ENCODE measurements at places on chromosomes 1 and 21. TPM values are rescaled to one million over a fixed set of nuclear protein-coding genes. Genes with fewer than 3 reads are reported as not detected.

DNA sequence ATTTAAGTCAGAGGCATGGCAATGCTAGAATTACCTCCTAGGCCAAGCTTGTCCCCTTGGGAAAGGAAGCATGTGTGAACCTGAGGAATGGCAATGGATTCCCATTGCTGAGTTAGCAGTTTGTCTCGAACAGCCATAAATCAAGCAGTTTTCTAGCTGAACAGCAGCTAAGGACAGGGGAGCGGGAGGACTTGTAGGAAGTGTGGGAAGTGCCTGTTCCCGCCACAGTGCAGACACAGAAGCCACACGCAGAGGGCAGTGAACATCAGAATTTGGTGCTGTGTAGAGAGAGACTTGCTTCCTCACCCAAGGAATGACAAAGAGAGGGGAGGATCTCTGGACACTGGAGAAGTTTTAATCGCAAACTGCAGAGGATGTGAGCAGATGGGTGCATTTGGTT, 3.8 kb downstream of the PHGDH start:
- DNase-seq = no peak

- DNase-seq = no peak
Observed at GRCh38 chr1:244335456-244335855, 116.3 kb downstream of the ADSS2 start.

GRCh38 chr1:155968670-155969069, 9.7 kb downstream of the ARHGEF2 start:
- peak; percentile 40 for DNase-seq

GRCh38 chr1:27011058-27011764, 1.4 kb downstream of the TENT5B start:
- DNase-seq = no peak

The CLDN17 gene
- not detected for total RNA-seq

DNA sequence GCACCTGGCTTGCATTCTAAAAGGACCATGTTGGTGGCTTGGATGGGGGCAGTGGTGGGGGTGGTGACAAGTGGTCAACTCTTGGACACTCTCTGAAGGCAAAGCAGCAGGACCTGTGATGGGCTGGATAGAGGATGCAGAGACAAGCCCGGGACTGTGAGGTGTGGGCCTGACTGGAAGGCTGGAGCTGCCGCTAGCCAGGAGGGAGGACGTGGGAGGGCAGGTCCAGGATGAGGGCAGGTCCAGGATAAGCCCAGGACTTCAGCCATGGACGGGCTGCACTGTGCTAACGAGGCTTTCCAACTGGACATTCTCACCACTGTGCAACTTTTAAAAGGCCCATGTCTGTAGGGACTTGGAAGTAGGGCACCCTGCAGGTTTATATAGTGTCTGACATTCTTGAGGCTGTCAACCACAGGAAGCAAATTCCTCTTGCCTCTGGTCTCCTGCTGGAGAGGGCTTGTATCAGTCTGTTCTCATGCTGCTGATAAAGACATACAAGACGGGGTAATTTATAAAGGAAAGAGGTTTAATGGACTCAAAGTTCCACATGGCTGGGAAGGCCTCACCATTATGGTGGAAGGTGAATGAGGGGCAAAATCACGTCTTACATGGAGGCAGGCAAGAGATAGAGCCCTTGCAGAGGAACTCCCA, 8.3 kb upstream of the C1orf167 start:
- no peak for DNase-seq

GRCh38 chr1:41380979-41381691, 19.9 kb downstream of the FOXO6 start:
- DNase-seq = peak; percentile 41

- DNase-seq = no peak
Observed at GRCh38 chr1:113320972-113321680, 69.2 kb upstream of the MAGI3 start.

The HLX gene
- total RNA-seq = 0.33 TPM

The RAD54L gene
- 1.0 TPM for total RNA-seq

DNA sequence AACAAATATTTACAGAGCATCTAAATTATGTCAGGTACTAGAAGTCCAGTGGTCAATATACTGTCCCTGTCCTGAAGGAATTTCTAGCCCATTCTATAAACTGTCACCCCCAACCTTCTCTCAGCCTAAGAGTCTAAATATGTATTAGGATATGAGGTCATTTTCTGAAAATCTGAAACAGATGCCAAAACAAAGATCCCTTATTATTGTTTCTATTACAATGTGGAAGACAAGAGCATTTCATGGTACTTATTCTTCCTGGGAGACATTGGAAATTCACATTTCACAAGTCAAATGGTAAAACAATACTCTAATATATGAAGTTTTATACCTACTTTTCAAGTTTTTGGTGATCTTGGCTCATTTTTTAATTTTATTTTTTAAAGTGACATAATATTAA, 2.6 kb downstream of the CLCA1 start:
- DNase-seq = no peak

DNA sequence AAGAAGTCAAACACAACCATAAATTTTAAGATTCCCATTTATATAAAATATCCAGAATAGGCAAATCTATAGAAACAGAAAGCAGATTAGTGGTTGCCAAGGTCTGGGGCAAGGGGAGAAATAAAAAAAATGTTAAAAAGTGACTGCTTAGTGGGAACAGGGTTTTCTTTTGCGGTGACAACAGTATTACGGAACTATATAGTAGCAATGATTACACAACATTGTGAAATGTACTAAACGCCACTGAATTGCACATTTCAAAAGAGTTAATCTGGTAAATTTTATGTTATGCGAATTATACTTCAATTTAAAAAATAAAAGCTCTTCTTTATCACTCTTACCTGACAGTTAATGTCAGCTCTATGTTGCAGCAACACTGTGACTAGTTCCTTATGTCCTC, 105.2 kb downstream of the ACBD6 start:
- no peak for DNase-seq

GRCh38 chr1:82215056-82215852, 414.5 kb downstream of the ADGRL2 start:
- no peak for DNase-seq

- peak; percentile 15 for DNase-seq
Observed at GRCh38 chr1:8423269-8423691, 105.4 kb downstream of the SLC45A1 start.

GRCh38 chr1:240667351-240667750, 55.4 kb upstream of the GREM2 start:
- no peak for DNase-seq

DNA sequence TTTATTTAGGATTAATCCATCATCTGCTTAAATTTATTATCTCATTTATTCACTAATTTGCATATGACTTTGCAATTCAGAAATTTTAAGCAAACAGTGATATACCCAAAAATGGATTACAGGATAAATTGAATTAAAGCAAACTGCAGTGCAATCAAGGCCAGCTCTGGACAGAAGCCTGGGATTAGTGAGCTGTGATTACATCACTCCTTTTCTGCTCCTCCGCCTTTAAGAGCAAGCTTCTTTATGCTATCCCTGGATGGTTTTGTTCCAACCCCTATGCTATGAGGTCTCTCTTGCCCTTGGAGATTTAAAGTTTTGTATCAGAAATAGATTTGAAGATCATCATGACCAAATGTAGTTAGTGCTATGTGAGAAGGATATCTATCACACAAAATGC, 32.6 kb downstream of the GPR52 start:
- no peak for DNase-seq

DNA sequence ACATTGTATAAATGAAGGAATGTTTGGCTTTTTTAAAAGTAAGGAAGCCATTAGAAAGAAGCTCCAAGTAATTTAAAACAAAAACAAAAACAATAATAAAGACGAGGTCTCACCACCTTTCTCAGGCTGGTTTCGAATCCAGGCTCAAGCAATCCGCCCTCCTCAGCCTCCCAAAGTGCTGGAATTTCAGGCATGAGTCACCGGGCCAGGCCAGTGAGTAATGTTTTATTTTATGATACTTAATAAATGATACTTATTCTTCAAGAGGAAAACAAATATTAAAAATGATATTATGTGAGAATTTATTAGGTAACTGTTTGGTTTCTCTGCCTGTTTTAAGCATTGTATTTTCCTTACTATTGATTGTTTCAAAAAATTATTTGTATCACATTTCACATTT, 201.4 kb upstream of the BRINP3 start:
- DNase-seq = no peak

GRCh38 chr1:42005530-42005929, 86.8 kb upstream of the HIVEP3 start:
- DNase-seq = no peak

DNA sequence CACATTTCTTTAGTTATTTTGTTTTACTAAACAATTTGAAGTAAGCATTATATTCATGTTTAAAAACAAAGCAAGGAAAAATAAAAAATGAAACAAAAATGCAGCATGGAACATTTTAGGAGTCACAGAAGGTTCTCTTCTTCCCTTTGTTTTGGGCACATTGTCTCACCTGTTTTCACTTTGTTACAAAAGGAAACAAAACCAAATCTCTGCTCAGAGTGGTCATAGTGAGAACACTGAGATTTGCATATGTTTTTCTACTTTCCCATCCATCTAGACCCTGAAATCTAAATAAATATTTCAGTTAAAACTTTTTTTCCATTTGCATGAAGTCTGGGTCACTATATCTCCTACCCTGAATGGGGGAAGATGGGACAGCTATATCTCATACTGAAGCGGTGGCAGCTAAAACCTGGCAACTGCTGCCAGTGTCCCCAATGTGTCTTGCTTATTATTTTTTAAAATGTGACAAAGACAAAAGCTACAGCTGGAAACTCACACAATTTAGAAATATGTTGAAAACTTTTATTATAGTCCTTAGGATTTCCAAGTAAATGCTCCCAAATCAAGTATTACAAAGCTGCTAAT, 3.5 kb downstream of the EXOC8 start:
- DNase-seq = no peak

The LENEP gene
- 0.77 TPM for total RNA-seq

GRCh38 chr1:162398999-162399580, 12.8 kb downstream of the SH2D1B start:
- DNase-seq = no peak

DNA sequence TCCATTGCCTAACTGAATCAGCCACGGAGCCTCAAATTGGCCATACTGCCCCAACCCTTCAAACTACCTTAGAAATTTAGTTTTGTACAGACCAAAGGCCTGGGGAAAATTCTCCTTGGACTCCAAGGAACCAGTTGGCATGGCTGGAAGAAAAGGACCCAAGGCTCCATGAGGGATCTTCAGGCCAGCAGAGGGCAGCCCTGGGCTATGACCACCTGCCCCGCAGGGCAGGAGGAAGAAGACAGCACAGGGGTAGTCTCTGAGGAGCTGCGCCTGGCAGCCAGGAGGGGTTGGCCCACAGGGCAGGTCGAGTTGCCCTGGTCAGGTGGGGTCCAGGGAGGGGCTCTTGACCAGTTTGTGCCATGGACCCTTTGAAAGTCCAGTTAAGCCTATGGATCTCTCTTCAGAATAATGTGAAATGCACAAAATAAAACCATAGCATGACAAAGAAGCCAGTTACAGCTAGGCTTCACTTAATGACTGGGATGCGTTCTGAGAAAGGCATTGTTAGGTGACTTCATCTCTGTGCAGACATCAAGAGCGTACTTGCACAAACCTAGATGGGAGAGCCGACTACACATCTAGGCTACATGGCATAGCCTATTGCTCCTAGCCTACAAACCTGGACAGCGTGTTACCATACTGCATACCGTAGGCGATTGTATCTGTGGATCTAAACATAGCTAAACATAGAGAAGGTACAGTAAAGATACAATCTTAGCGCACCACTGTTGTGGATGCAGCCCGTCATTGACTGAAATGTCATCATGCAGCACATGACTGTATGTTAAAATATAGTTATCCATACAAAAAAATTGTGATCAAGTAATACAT, 26.1 kb downstream of the CACNA1S start:
- peak; percentile 27 for DNase-seq

GRCh38 chr1:182185842-182186756, 124.6 kb upstream of the ZNF648 start:
- DNase-seq = no peak

GRCh38 chr1:186499571-186499970, 38.7 kb upstream of the PDC start:
- DNase-seq = no peak

GRCh38 chr1:43849670-43850069, 83.9 kb upstream of the ARTN start:
- DNase-seq = no peak

The CD52 gene
- 772 TPM for total RNA-seq

DNA sequence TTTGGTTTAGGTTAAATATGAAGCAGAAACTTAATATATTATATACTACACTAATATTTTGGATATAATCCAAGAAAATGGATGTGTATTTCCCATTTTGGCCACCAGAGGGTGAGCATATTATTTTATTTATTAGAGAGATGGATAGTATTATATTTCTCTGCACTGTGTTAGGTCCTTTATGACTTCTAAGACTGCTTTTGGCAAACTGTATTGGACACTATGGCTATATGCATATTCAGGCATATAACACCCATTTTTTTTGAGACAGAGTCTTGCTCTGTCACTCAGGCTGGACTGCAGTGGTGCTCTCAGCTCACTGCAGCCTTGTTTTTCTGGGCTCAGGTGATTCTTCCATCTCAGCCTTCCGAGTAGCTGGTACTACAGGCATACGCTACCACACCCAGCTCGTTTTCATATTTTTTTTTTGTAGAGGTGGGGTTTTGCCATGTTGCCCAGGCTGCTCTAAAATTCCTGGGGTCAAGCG, 17.8 kb upstream of the PGM1 start:
- DNase-seq = peak; percentile 34

DNA sequence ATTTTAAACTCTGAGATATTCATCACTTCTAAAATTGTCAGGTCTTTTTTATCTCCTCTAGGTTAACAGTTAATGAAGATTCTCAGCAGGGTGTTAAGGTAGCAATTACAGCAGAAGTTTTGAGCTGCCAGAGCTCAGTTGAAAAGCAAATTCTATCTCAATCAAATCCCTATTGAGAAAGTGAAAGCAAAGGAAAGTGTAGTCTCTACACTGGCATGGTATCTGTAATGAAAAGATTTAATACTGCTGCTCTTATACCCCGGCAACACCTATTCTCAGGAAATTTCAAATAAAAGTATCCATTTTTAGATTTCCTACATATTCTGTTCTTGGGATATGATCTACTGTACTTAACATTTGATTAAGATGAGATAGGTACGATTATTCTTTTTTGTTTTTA, 913.5 kb downstream of the MRPL39 start:
- DNase-seq = no peak

- DNase-seq = no peak
Observed at GRCh38 chr21:43782431-43783097, 6.5 kb upstream of the CSTB start.

DNA sequence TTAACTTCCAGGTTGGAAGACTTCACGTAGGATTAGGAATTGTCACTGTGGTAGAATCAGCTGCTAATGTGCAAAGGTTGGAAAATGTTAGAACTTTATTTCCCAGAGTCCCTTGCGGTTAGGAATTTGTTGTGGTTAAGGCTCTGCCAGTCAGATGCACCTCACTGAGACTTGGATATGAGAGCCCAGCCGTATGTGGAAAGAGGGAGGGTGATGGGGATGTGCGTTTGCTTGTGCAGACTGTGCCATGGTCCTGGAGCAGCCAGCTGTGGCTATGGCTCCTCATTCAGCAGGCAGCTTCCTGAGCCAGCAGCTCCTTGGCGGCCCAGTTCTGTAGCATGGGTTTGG, 12.5 kb downstream of the S100A10 start:
- DNase-seq = no peak

The LCE6A gene
- total RNA-seq = not detected

The TEX38 gene
- total RNA-seq = not detected

- DNase-seq = no peak
Observed at GRCh38 chr1:68725001-68725752, 228.3 kb upstream of the DEPDC1 start.

GRCh38 chr1:36095760-36096405, 7.2 kb downstream of the ADPRS start:
- DNase-seq = no peak

Measured in naive thymus-derived CD8-positive, alpha-beta T cell (primary cell).